Uterus (tissue), 4 donors: ENCODE measurements at places on chromosomes 2 and 18. TPM values are rescaled to one million over a fixed set of nuclear protein-coding genes. Genes with fewer than 3 reads are reported as not detected.

GRCh38 chr2:105593221-105593967, 151.3 kb upstream of the NCK2 start:
- no peak for DNase-seq

DNA sequence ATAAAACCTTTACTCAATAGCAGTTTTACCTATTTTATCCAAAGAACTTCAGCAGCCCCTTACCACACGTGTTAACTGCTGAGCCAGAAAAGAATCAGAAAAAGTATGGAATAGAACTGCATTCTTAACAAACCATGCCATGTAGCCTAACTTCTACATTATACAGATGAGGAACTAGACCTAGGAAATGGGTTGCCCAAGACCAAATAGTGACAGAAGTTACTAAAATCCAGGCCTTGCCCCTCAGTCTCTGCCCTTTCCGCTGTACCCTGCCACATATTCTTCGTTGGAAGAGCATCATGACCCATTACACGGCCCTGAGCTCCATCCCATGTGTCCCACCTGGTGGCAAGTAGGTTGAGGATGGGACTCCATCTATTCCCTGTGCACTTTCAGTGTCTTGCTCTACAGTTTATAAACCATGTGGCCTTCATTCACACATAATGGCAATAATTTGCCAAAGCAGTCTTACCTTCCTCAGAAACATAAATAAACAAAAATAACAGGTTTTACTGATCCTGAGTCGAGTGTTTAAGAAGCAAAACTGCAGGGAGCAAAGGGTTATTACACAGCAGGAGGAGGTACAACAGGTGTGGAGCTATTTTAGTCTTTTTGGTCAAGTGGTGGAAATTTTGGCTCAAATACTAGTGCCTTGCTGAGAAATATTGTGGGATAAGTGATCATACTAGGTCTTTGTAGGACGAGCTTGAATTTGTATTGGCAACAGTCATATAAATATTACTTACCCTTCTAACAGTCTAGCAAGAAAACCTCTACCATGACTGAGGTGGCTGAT, 46.5 kb downstream of the HNRNPLL start:
- no peak for DNase-seq

- DNase-seq = no peak
Observed at GRCh38 chr18:54911551-54911950, 47.7 kb downstream of the CCDC68 start.

GRCh38 chr2:195021711-195022507, 635.1 kb upstream of the SLC39A10 start:
- DNase-seq = no peak

DNA sequence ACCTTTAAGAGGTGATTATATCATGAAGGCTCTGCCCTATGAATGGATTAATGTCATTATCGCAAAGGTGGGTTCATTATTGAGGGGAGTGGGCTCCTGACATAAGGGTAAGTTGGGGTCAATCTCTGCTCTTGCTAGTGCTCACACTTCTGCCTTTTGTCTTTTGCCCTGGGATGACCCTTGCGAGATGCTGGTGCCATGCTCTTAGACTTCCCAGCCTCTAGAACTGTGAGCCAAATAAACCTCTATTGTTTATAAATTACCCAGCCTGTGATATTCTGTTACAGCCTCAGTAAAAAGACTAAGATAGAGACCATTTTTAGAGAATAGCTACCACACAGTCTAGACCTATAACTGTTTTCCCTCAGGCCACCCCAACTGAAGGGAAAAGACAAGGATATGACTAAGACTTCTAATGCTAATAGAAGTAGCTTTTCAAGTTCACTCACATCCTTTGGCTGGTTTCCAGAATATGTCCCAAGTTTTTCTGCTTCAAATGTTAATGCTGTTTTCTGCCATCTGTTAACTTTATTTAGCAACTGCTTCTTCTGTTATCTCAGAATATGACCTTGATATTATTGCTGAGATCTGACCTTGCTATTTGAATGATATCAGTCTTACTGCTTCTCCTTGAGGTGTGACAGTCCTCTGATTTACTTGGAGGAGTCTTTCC, 65.1 kb upstream of the STAM2 start:
- no peak for DNase-seq

DNA sequence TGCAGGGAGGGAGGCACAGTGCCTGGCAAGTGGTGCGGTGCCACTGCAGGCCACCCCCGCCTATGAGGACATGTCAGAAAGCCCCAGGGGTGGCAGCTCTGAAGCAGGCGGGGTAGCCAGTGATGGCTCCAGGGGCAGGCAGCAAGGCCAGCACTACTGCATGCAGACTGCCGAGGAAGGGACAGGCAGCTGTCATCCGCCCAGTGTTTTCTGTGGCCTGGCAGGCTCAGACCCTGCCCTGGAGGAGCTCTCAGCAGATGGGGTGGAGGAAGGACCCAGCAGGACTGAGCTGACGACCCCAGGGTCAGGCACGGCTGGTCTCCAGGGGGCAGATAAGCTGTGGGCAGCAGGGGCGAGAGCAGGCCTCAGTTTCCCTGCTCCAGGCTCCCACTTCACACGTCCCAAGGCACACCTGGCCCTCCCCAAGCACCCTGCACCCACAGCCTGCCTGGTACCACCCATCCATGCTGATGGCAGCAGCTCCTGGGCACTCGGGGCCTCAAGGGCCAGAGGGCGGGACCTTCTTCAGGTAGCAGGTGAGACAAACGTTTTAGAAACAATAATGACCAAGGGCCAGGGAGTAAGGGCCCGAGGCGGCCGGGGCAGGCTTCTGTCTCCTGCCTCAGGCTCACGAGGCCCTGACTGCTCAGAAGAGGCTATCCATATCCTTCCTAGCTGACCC, 48.5 kb downstream of the HS6ST1 start:
- no peak for DNase-seq

- no peak for DNase-seq
Observed at GRCh38 chr2:119753041-119753929, 6.4 kb upstream of the PTPN4 start.

TXNL1 gene
- total RNA-seq = 67.3 TPM
